ENCODE measurements at places on chromosomes 3 and 15.

- DNase-seq = no peak
These were observed 32.8 kb downstream of the CDIN1 start for GRCh38 chr15:36612063-36612788.

GRCh38 chr3:9581742-9582141 is 28.1 kb upstream of the LHFPL4 start:
- DNase-seq = no peak

DNA sequence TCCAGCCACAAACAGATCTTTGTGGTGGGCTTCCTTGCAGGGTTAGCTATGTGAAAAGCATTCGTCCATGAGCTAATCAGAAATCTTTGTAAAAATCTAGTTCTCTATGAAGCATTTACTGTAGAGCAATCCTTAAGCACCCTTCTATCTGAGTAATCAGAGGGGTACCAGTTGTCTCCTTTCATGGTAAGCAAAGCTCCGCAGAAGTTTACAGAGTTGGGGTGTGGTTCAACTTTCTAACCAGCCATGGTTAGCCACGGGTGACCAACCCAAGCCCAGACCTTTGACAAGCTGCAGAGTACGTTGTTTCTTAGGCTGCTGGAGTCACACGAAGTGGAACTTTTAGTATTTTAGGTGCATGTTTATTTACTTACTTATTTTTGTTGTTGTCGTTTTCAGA is 77.4 kb downstream of the FLNB start:
- no peak for DNase-seq

GRCh38 chr3:138939561-138940241 is 7.2 kb downstream of the FOXL2 start:
- DNase-seq = no peak

- DNase-seq = no peak
These were observed 37.9 kb upstream of the MYH15 start for GRCh38 chr3:108548304-108548703.

- DNase-seq = no peak
These were observed 6.2 kb upstream of the ZNF774 start for GRCh38 chr15:90345857-90346256.

DNA sequence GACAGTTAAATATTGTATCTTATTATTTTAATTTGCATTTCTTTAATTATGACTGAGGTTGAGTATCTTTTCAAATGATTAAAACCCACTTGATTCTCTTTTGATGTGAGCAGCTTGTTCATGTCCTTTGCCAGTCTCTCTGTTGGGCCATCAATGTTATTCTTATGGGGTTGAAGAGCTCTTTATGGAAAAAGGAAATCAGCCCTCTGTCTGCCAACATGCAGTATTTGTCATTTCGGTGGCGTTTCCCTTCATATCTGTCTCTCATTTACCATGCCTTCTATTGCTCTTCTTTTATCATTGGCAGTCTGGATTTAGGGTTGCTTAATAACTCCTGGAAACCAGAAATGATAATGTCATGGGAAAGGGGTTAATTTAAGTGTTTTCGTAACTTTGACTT is 340.7 kb upstream of the DNAJC19 start:
- no peak for DNase-seq

- DNase-seq = no peak
These were observed 115.0 kb downstream of the CHST2 start for GRCh38 chr3:143234526-143234925.

DNA sequence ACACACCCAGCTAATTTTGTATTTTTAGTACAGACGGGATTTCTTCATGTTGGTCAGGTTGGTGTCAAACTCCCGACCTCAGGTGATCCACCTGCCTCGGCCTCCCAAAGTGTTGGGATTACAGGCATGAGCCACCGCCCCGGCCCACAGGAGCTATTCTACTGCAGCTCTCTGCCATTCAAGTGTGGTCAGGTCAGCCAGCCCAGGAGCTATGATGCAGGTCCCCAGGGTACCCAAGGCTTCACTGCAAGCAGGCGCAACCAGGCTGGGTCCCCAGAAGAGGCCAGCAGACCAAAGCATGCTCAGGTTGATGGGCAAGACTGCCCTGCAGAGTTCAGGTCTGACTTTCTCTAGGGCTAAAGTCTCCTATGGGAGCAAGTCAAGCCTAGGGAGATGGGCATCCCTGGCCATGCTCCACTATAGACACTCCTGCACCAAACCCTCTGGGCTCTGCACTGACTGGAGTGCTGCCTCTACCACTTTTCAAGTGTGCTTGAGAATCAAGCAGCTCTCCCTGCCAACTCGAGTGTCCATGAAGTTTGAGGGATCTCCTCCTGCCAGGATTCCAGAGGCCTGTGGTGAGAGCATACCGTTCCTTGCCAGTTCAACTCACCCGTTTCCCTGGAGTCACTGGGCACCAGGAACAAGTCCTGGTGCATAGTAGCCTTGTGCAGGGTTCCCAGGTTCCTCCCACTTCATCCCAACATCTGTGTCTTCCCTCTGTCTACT is 30.9 kb downstream of the MYO9A start:
- DNase-seq = no peak

- DNase-seq = no peak
These were observed 629.2 kb upstream of the NAALADL2 start for GRCh38 chr3:174229916-174230315.

GRCh38 chr15:59051873-59052861 is 52.8 kb upstream of the CCNB2 start:
- no peak for DNase-seq

GRCh38 chr3:132090921-132091320 is 56.1 kb upstream of the CPNE4 start:
- no peak for DNase-seq

- no peak for DNase-seq
These were observed 9.7 kb downstream of the ETV5 start for GRCh38 chr3:186099178-186099577.

GRCh38 chr15:47813748-47814384 is 96.6 kb downstream of the SEMA6D start:
- DNase-seq = no peak

DNA sequence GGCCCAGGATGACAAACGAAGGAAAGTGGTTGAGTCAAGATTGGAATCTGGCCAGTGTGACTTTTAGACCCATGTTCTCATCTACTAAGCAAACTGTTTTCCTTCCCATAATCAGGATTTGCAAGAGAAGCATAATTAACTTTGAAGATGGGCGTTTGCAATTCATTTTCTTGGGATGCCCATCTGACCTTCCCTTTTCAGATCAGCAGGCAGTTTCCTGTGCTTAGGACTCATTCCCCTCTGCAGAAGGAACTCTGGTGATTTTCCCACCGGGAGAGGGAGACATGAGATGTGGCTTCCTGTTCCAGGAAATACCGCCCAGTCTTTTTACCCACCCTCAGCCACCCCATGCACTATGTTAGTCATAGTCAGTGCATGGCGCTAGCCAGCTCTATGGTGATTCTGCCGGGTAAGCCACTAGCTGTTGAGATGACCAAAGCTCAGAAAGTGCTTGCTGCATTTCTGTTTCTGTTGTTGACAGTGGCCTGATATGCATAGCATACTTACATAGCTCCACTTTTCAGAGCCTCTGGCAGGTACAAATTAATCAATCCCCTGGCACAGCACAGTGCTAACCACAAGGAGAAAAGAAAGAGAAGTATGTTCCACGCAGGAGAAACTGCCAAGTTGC is 129.4 kb downstream of the VGLL4 start:
- no peak for DNase-seq

DNA sequence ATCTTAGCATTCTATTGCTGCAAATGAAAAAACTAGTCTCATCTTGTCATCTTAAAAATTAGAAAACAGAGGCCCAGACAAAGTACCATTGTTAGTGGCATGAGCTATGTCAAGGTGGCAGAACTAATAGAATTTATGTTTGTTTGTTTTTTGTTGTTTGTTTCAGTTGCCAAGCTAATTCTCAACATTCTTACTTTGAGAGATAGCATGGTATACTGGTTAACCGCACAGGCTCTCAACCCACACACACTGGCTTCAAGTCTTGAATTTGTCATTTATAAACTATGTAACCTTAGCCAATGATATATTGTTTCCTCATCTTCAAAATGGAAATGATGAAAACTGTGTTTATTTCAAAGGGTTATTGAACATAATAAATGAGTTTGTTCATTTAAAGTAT is 367.6 kb upstream of the PLSCR5 start:
- DNase-seq = no peak

GRCh38 chr15:62495670-62496614 is 330.9 kb upstream of the C2CD4B start:
- no peak for DNase-seq

DNA sequence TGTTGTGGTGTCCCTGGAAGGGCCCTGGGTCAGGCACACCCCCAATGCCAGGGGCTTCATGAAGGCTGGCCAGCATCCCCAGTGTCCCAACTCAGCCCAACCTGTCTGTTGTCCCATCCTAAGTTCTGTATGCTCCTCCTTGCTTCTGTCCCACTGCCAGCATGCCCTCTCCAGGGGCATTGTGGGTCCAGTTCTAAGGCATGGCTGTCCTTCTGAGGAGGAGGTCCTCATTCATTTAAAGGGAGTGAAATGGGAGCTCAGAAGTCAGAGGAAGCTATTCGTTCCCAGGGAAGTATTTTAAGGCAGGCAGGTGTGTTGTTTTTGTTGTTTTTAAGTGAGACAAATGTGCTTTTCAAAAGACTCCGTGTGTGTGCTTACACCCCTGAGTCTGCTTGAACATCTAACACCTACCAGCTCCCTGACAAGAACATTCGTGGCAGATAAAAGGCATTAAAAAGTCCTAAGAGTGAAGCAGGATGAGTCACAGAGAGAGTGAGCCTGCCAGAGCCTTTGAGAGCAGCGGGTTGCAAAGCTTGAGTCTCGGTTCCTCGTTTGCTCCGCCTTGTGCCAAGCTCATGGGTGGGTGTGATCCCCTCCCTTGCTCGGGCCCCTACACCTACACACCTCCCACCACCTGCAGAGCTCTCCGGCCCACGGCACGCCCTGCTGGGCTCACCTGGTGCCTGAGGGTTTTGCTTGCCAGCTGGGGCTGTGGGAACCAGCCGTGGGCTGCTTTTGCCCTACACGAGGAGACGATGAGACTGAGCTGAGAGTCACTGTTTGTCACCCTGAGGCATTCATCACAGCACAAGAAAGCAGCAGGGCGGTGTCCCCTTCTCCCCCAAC is 183.4 kb upstream of the TOPAZ1 start:
- peak; percentile 40 for DNase-seq

DNA sequence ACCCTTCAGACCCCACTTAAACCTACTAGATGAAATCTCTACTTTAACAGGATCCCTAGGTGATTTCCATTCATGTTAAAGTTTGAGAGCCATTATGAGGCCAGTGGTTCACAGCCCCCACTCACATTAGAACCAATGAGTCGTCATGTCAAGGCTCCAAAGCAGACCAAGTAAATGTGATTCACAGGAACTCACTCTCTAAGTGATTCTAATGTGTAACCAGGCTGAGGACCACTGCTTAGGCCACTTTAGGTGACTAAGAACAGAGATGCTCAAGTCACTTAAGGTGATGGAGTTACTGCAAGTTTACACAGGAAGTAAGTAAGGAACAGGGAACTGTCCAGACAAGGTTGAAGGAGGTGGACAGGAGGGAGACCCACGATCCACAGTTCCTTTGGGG is 7.7 kb downstream of the GALNT15 start:
- DNase-seq = no peak

DNA sequence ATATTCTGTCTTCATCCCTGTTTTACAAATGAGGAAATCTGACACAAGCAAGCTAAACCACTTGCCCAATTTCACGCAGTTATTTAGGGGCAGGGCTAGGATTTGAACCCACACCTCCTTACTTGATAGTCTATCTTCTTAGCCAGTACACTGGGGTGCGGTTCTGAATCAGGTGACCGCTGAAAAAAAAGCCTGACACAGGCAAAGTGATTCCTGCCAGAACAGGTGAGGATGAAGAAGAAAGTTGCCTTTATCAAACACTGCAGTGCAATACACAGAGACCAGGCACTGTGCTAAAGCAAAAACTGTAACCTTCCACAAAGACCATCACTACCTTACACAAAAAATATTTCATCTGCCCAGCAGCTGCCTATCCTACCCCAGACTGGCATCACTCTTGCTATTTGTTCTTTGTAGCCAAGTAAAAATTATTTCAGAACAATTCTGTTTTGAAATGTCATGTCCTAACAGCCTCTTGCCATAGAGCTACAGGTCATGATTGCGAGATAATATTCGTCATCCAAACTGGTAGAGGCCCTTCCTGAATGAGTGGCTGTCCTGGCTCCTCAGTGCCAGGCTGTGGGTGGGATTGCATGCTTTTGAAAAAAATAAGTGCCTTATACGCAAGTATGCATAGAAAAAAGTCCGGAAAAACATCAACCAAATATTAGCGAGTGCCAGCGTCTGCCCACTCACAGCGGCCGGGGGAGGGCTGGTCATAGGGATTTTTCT is 142.3 kb upstream of the TPM1 start:
- DNase-seq = no peak

DNA sequence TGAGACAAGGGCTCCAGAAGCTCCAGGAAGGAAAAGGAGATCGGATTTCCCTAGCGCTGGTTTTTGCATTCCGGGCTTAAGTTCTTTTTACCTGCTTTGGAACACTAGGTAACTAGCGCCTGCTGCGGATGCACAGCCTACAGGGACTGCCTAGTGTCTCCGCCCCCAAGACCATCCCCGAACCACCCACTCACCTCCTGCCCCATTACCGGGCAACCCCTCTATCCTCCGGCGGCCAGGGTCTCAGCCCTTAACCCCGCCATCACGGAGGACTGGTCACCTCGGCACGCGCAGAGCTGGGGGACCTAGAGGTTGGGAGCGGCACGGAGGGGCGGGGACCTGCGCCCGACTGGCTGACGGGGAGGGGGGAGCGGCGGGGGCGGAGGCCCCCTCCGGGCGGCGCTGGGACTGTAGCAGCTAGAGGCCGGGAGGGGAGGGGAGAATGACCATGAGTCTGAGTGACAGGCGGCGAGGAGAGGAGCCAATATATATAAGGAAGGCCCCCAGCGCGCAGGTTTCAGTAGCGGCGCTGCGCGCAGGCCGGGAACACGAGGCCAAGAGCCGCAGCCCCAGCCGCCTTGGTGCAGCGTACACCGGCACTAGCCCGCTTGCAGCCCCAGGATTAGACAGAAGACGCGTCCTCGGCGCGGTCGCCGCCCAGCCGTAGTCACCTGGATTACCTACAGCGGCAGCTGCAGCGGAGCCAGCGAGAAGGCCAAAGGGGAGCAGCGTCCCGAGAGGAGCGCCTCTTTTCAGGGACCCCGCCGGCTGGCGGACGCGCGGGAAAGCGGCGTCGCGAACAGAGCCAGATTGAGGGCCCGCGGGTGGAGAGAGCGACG is at the start of gene DLL4:
Gene DLL4, plus strand, starts transcription at position 520 of the 839 bp plus-strand sequence. CDS start 329 bp downstream, outside the sequence.
- DNase-seq = peak; percentile 61

DNA sequence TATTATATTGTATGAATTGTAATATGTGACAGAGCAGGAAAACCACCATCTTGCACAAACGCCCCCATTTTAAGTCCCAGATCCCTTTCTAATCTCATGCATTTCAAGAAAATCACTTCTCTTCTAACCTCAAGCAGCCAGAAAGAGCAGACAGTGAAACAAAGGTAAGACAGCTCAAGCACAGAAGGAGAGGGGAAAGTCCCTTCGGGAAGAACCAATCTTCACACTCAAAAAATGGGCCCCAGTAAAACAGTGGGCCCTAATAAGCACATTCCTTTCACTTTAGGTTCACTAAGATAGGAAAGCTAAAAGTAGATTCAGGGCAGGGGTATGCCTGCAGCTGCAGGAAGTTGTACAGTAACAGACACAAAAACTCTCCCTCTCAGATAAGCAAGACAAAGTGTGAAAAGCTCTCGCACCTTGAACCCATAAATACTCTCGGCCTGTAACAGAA is 1268.7 kb downstream of the SI start:
- no peak for DNase-seq

Data from stimulated activated CD8-positive, alpha-beta memory T cell treated with anti-CD3 and anti-CD28 coated beads, Interleukin-4, amount 100 ng/mL, for 48 hours (primary cell).